ENCODE measurements at places on chromosomes 5 and 9.

GRCh38 chr5:101260857-101261256 is 357.8 kb upstream of the ST8SIA4 start:
- DNase-seq: no peak

DNA sequence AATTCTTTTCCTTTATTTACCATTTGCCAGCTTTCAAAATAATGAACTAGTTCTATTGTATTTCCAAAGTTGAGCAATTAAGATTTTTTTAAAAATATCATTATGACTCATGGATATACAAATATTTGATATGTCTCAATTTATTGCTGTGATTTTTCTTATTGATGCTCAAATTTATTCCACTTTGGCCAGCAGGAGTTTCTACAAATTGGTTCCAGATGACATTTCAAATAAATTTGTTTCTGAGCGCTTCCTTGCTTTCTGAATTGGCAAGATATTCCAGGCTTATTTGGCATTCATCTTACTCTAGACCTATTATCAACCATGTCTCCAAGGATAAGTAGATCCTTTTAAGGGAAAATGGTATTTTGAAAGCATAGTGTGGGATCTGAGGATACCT is 58.5 kb upstream of the TJP2 start:
- no peak for DNase-seq

DNA sequence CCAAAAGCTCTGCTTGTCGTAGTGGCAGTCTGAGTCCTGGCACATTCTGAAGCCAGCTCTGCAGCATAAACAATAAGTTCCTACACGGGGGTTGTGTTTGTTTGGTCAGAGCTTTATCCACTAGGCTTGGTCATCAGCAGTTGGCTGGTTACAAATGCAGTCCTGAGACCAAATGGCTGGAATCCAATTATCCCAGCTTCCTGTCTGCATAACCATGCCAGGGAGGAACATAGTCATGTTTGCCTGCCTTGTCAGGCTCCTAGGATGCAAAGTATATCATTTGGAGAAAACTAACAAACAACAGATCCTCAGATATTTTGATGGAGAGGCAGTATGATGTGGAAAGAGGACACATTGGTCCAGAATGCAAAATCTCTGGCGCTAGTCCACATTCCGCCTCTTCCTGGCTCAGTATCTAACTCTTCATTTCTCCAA is 85.8 kb downstream of the FBXO38 start:
- DNase-seq: no peak

- DNase-seq: no peak
Measured at GRCh38 chr9:73118898-73119554, 32.6 kb upstream of the ANXA1 start.

- no peak for DNase-seq
Measured at GRCh38 chr9:36868586-36869282, 165.3 kb downstream of the PAX5 start.

DNA sequence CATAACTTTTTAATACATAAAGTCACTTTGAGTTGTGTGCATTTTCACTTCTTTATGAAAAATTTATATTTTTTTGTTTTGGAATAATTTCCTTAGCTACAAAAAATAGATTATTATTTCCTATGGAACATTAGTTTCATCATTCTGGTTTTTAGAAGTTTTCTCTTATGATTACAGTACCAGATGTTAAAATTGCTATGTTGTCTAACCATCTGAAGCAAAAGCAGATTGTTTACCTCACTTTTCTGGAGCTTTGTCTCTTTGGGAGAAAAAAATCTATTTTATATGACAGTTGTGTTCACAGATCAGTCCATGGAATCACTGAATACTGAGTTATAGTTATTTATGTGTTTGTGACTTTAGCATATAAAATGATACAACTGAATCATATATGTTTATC is 708.9 kb upstream of the RIOK2 start:
- DNase-seq: no peak

DNA sequence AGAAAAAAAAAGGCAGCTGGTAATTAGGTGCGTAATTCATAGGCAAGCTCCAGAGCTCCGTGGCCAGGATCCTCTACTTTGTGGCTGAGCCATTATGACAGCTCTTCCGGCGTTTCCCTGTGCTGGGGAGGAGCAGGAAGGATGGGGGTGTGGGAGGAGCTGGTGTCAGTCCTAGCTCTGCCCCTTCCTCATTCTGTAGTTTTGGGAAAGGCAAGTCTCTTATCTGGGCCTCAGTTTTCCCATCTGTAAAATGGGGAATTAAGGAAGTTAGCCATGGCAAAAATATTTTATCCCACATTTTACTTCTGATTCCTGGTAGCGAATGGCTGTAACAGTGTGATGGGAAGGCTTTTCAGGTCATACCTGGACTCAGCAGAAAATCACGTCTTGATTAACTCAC is 81.1 kb downstream of the SEC61B start:
- no peak for DNase-seq

GRCh38 chr9:121075251-121076036 is 689 bp downstream of the CNTRL start:
- peak; percentile 38 for DNase-seq

DNA sequence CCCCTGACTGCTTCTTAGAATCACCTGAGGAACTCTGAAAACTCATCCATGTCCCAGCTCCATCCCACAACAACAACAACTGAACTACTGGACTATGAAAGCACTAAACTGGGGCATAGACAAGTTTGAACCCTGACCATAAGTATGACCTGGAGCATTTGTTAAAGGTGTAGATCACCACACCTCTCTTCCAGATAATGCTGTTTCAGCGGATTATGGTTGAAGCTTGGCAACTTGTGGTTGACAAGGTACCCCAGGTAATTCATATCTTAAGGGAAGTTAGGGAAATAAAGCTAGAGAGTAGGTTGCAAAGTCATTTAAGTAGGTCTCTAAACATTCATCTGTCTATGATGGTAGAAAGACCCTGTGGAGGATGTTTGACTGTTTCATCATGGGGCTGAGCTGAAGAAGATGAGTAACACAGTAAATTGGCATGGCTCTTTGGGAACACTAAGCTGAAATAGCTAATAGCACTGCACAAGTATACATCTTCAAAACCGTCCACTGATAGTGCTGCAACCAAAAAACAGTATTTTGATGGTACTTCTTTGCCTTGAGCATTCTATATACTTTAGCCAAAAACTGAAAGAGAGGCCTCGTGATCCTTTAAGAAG is 80.2 kb downstream of the TMEM174 start:
- DNase-seq: no peak
